ENCODE measurements at places on chromosomes 5 and 9.

DNA sequence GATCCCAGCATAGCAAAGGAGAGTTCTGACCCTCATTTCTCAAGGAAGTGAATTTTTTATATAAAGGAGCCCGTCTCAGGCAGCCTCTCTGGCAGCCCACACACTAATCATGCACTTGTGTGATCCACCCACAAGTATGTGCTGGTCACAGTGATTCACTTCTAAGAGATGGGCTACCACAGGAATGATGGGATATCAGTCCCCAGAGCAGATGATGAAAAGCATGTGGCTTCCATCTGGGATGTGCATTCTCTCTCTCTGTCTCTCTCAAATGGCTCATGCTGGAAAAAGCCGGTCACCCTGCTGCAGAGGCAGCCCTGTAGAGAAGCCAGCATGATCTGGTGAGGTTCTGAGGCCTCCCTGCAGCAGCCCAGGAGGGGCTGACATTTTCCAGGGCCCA lies 74.2 kb upstream of the ADCY2 start:
- no peaks in the 10 kb centered on the region for H3K4me1 ChIP-seq
- no peaks in the 10 kb centered on the region for H3K36me3 ChIP-seq
- DNase-seq: no peak
- H3K27me3 ChIP-seq: no peaks in the 10 kb centered on the region

DNA sequence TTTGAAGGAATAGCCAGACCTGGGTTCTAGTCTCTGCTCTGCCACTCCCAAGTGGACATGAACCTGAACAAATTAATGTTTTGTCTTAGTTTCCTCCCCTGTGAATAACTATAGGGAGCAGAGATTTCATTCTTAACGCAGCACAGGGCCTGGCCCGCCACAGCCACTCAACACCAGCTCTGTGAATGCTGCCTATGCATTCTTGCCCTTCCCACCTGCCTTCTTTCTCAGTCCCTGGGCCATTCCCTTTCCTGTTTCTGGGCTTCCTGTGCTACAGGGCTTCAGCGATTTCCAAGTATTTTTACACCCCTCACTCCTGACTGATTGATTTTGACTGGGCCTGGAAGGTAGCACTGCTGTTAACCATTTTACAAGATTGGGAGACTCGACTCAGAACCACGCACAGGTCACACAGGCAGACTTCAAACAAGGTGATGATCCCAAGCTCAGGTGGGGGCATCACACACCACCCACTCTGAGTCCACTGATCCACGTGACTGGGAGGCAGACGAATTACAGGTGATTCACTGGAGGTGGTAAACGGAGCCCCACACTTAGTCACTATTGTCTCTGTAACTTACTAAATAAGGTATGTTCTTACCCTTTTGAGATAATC lies 21.4 kb downstream of the PTPN3 start:
- H3K4me1 ChIP-seq: no peaks in the 10 kb centered on the region
- no peak for DNase-seq
- H3K36me3 ChIP-seq: no peaks in the 10 kb centered on the region
- no peak overlapping the region for H3K27ac ChIP-seq
- no peak overlapping the region for H3K4me3 ChIP-seq

DNA sequence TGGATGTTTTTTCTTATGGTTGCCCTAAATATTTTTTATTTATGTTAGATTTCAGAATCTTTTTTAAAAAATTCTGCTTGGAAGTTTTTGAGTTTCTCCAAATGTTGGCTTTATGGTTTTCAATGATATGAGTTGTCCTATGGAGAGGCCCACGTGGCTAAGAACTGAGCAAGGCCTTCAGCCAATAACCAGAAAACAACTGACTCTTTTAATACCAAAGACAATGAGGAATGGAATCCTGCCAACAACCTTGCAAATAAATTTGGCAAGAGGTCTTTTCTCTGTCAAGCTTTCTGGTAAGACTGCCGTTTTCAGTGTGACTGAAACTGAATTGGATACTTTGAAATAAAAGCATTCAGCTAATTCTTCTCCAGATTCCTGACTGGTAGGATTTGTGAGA lies 1740.1 kb upstream of the WWC1 start:
- DNase-seq: no peak
- no peaks in the 10 kb centered on the region for H3K36me3 ChIP-seq
- no peak overlapping the region for H3K4me3 ChIP-seq
- H3K27me3 ChIP-seq: no peaks in the 10 kb centered on the region

GRCh38 chr9:91182429-91183225 lies 179.1 kb downstream of the AUH start:
- no peaks in the 10 kb centered on the region for H3K27me3 ChIP-seq
- no peak overlapping the region for H3K27ac ChIP-seq
- H3K4me1 ChIP-seq: peaks cover 7% of the 10 kb centered on the region
- no peak for DNase-seq
- H3K36me3 ChIP-seq: no peaks in the 10 kb centered on the region
- H3K4me3 ChIP-seq: no peak overlapping the region

DNA sequence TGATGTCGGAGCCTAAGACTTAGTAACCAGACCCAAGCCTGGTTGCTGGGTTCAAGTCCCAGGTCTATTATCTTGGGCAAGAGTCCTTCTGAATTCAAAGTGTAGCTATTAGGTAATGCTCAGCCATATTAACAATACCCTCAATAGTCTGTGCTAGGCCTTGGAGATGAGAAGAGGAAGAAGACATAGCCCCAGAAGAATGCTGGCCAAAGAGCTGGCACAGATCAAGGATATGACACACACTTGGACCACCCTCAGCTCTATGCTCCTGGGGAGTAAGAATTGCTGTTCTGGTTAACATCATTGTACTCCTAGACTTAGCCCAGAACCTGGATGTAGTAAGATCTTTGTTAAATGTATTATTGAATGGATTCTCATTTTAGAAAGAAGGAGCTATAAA lies 426.7 kb downstream of the CDK5RAP2 start:
- no peaks in the 10 kb centered on the region for H3K36me3 ChIP-seq
- no peak overlapping the region for H3K27ac ChIP-seq
- no peak overlapping the region for H3K4me3 ChIP-seq
- H3K27me3 ChIP-seq: no peaks in the 10 kb centered on the region
- H3K4me1 ChIP-seq: no peaks in the 10 kb centered on the region

DNA sequence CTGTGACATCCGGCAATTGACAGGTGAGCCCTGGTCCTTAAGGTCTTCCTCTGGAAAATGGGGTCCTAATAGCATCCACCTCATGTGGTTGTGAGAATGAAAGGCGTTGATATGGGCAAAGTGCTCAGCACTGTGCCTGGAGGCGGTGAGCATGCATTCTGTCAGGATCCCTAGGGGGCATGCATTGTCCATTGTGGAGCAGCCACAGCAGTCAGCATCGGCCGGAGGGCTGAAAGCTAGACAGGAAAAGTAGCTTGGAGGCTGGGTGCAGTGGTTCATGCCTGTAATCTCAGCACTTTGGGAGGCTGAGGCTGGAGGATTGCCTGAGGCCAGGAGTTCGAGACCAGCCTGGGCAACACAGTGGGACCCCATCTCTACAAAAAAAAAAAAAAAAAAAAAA lies 122.2 kb downstream of the LHX2 start:
- H3K27ac ChIP-seq: no peak overlapping the region
- no peaks in the 10 kb centered on the region for H3K27me3 ChIP-seq
- no peak for DNase-seq

GRCh38 chr5:173796721-173797495 lies 91.2 kb upstream of the CPEB4 start:
- H3K4me1 ChIP-seq: no peaks in the 10 kb centered on the region
- no peak overlapping the region for H3K27ac ChIP-seq
- H3K4me3 ChIP-seq: no peak overlapping the region

- H3K36me3 ChIP-seq: no peaks in the 10 kb centered on the region
- no peak for DNase-seq
- H3K27me3 ChIP-seq: no peaks in the 10 kb centered on the region
- no peak overlapping the region for H3K4me3 ChIP-seq
Measured at GRCh38 chr5:68368311-68369022, 152.9 kb downstream of the PIK3R1 start.

GRCh38 chr5:13625616-13626198 lies 318.8 kb downstream of the DNAH5 start:
- H3K27me3 ChIP-seq: no peaks in the 10 kb centered on the region
- no peak overlapping the region for H3K27ac ChIP-seq
- no peak for DNase-seq
- no peaks in the 10 kb centered on the region for H3K36me3 ChIP-seq

GRCh38 chr9:97528529-97529230 lies 27.2 kb downstream of the TMOD1 start:
- H3K4me1 ChIP-seq: no peaks in the 10 kb centered on the region
- H3K4me3 ChIP-seq: no peak overlapping the region
- H3K27me3 ChIP-seq: no peaks in the 10 kb centered on the region
- no peak overlapping the region for H3K27ac ChIP-seq
- DNase-seq: no peak

- DNase-seq: no peak
- no peak overlapping the region for H3K4me3 ChIP-seq
- H3K36me3 ChIP-seq: no peaks in the 10 kb centered on the region
- no peaks in the 10 kb centered on the region for H3K4me1 ChIP-seq
Measured at GRCh38 chr5:97063251-97063650, 79.2 kb downstream of the LIX1 start.

DNA sequence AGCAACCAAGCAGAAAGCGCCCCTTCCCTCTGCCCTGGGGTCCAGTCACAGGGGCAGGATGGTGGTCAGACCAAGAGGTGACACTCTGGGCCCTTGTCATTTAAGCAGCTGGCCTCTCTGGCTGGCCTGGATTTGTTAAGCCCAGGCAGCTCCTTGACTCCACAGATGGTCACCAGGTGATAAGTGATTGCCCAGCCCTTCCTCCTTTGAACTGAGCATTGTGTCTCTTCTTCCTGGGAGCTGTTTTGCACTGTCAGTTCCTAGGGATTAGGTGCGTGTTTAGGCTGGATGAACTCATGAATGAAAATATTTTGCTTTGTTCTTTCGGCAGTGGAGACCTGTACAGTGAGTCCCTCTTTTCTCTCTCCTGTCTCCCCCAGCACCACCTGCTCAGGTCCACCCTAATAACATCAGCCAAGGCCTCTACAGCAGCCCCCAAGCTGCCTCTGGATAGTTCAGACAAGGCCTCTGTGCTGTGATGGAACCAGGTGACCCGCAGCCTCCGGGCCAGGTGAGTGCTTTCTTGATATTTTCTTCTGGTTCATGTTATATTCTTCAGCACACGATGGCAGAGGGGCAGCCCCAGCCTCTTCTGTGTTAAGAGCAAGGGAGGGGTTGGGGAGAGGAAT lies 139.7 kb upstream of the PITX1 start:
- H3K4me3 ChIP-seq: no peak overlapping the region
- H3K4me1 ChIP-seq: no peaks in the 10 kb centered on the region
- no peaks in the 10 kb centered on the region for H3K27me3 ChIP-seq
- no peak for DNase-seq

GRCh38 chr5:102809033-102809432 lies 53.9 kb downstream of the PAM start:
- DNase-seq: no peak
- H3K4me1 ChIP-seq: no peaks in the 10 kb centered on the region
- H3K36me3 ChIP-seq: no peaks in the 10 kb centered on the region
- H3K4me3 ChIP-seq: no peak overlapping the region

GRCh38 chr5:53359916-53360517 lies 120.4 kb upstream of the FST start:
- no peak for DNase-seq
- H3K36me3 ChIP-seq: no peaks in the 10 kb centered on the region
- H3K27me3 ChIP-seq: no peaks in the 10 kb centered on the region
- H3K4me3 ChIP-seq: no peak overlapping the region
- no peak overlapping the region for H3K27ac ChIP-seq

DNA sequence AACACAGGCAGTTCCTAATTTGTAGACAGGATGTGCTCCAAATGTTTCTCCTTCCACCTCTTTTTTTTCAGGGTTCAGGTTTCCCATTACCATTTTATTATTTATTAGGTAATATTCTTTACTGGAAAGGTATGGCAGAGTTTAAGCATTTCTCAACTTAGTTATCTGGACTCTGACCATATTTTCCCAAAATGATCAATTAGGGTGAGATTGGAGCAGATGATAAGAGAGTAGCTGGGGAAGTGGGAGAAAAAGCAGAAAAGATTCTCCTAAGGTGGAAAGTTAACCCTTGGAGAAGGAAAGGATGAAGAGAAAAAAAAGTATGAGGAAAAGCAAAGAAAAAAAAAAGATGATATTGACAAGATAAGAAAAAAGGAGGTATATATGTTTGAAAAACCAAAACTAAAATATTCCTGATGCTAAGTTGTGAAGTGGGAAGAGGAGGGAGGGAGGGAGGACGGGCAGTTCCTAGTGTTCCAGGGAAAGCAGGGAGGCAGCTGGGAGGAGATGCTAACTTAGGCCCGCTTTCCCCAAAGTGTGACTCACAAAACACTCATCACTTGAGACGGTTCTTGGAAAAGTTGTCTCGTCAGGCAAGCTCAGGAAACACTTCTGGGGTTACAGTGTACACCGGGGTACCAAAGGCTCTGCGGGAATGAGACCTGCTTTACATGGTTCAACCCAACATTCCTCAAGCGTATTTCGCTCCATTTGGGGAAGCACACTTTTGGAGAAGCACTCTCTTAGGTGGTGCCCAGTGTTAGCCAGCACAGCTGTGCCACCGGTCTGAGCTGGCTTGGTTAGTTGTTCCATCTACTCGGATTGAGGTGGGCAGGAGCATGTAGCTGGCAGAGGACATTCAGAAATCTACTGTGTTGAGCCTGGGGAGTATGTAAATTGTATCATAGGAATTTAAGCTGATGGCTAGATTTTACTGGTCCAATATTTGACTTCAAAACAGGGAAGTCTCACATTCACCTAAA lies 35.1 kb downstream of the B4GALT1 start:
- no peak overlapping the region for H3K4me3 ChIP-seq
- H3K36me3 ChIP-seq: peaks cover 42% of the 10 kb centered on the region
- H3K27me3 ChIP-seq: no peaks in the 10 kb centered on the region
- no peak overlapping the region for H3K27ac ChIP-seq

GRCh38 chr9:108105885-108106284 lies 616.3 kb upstream of the KLF4 start:
- H3K4me1 ChIP-seq: no peaks in the 10 kb centered on the region
- DNase-seq: no peak
- no peaks in the 10 kb centered on the region for H3K27me3 ChIP-seq
- no peaks in the 10 kb centered on the region for H3K36me3 ChIP-seq

- H3K4me3 ChIP-seq: no peak overlapping the region
- H3K36me3 ChIP-seq: peaks cover 70% of the 10 kb centered on the region
- no peaks in the 10 kb centered on the region for H3K27me3 ChIP-seq
- DNase-seq: no peak
- no peaks in the 10 kb centered on the region for H3K4me1 ChIP-seq
- no peak overlapping the region for H3K27ac ChIP-seq
Measured at GRCh38 chr9:120532475-120532874, 47.5 kb downstream of the CDK5RAP2 start.

GRCh38 chr5:26034813-26035212 lies 1003.6 kb downstream of the CDH9 start:
- no peak for DNase-seq
- no peaks in the 10 kb centered on the region for H3K36me3 ChIP-seq
- H3K27me3 ChIP-seq: no peaks in the 10 kb centered on the region
- H3K4me3 ChIP-seq: no peak overlapping the region
- no peak overlapping the region for H3K27ac ChIP-seq
